ENCODE measurements at places on chromosomes 6 and 20. TPM values are rescaled to one million over a fixed set of nuclear protein-coding genes. Genes with fewer than 3 reads are reported as not detected.

GRCh38 chr6:39007575-39007974 is 41.0 kb upstream of the GLP1R start:
- no peak for DNase-seq
- no peaks in the 10 kb centered on the region for H3K36me3 ChIP-seq
- H3K27ac ChIP-seq = no peak overlapping the region
- H3K4me1 ChIP-seq = no peaks in the 10 kb centered on the region
- no peak overlapping the region for H3K4me3 ChIP-seq

- no peak overlapping the region for H3K4me3 ChIP-seq
- peaks cover 16% of the 10 kb centered on the region for H3K36me3 ChIP-seq
- DNase-seq = peak; percentile 19
- H3K27me3 ChIP-seq = no peaks in the 10 kb centered on the region
Observed at GRCh38 chr6:118509009-118509617, 39.0 kb upstream of the PLN start.

GRCh38 chr6:123214433-123214832 is 218.4 kb downstream of the CLVS2 start:
- no peak overlapping the region for H3K4me3 ChIP-seq
- H3K27ac ChIP-seq = no peak overlapping the region
- no peaks in the 10 kb centered on the region for H3K36me3 ChIP-seq
- no peak for DNase-seq

DNA sequence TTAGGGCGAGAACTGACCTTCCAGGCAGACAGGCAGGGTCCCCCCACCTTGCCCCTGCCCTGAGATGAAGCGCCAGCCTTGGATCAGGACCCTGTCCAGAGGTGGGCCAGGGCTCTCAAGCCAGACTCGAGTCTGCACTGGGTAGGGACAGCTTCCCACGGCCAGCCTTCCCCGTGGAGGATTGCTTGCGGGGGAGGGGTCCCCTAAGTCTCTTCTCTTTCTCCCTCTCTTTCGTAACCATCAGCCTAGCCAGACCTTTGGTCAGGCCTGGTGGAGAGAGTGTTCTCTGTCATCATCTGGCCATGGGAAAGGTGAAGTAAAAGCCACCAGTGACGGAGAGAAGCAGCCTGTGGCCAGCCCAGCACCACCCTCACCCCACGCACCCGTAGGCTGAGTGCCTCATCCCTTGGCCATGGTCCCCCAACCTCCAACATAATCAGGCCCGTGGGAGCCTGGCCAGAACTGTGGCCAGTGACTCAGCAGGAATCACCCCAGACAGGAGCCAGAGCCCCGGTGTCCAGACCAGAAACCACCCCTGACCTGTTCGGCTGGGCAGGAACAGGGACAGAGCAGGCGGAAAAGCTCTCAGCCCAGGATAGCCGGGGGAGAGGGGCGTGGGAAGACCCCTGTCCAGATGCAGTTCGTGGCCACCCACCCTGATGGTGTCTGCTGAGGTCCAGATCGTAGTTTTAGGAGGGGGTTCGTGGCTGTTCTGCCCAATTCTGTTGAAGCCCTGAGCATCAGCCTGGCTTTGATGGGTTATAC is 47.1 kb downstream of the SNAI1 start:
- H3K4me3 ChIP-seq = no peak overlapping the region
- no peaks in the 10 kb centered on the region for H3K27me3 ChIP-seq
- H3K36me3 ChIP-seq = no peaks in the 10 kb centered on the region

DNA sequence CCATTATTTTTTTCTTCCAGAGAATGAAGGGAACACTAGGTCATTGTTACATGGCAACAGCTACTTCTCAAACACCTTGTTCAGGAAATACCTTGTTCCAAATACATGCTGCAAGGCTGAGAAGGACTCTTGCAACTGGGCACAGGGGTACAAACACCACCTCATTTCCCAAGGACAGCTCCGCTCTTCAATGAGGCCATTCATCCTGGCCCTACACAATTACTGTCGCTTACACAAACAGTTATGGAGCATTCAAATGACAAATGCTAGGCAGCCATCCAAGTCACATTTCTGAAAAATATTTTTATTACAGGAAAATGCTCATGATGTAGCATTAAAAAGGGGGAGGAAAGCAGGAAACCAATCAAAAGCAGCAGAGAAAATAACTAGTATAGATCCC is 611.9 kb downstream of the DHX35 start:
- H3K36me3 ChIP-seq = no peaks in the 10 kb centered on the region
- H3K4me1 ChIP-seq = no peaks in the 10 kb centered on the region
- no peak overlapping the region for H3K27ac ChIP-seq
- H3K4me3 ChIP-seq = no peak overlapping the region

DNA sequence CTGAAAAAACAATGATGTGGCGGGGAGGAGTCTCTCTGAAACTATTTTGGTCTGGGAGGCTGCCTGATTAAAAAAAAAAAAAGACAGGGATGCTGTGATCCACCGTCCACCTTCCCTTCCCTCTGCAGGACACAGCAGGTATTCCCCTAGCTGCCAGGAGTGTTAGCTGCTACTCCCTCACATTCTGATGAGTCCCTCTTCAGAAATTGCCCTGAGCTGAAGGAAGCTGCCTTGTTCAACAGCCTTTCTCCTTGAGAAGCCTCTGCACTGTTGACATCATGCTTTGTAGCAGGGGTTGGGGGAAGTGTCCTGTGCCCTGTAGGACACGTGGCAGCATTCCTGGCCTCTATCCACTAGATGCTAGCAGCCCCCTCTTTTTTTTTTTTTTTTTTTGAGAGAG is 71.7 kb upstream of the ZMYND8 start:
- no peaks in the 10 kb centered on the region for H3K4me1 ChIP-seq
- no peak overlapping the region for H3K4me3 ChIP-seq
- no peak overlapping the region for H3K27ac ChIP-seq
- no peaks in the 10 kb centered on the region for H3K27me3 ChIP-seq
- H3K36me3 ChIP-seq = no peaks in the 10 kb centered on the region

DNA sequence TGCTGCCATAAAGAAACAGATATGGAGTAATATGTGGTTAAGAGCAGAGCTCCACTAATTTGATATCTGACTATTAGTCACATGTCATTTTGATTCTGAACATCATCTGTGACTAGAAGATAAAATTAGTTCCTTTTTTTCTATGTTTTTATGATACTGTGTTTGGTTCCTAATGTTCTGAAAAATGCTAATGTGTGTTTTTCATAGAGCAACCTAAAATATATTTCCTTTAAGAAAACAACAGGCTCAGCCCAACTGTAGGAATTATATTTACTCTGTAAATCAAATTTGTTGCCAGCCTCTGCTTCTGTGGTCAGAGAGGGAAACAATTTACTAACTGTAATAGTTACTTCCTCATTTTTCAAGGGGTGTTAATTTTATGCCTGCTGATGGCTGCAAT is 33.3 kb upstream of the TXLNB start:
- no peaks in the 10 kb centered on the region for H3K27me3 ChIP-seq
- H3K4me3 ChIP-seq = no peak overlapping the region
- H3K36me3 ChIP-seq = no peaks in the 10 kb centered on the region
- no peak for DNase-seq

DNA sequence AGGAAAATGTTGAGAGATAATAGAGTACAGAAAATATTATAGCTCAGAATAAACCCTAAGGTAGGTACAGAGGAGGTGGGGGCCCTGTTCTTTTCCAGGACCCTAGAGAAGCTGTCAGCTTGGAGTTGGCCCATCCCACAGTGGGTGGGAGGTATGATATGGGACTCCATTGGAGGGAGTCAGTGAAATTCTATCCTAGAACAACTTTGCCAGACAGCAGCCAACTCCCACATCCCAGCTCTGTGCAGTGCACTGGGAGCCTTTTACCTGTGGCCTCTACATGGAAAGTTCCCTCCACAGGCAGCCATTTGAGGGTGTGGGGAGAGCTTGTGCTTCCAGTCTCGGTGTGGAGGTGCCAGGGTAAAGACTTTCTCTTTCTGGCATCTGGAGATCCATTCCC is 36.8 kb upstream of the CLIC5 start:
- H3K27ac ChIP-seq = no peak overlapping the region
- no peak for DNase-seq
- no peak overlapping the region for H3K4me3 ChIP-seq

- H3K27me3 ChIP-seq = no peaks in the 10 kb centered on the region
- no peak overlapping the region for H3K27ac ChIP-seq
- peaks cover 8% of the 10 kb centered on the region for H3K4me1 ChIP-seq
- no peak overlapping the region for H3K4me3 ChIP-seq
- no peak for DNase-seq
- H3K36me3 ChIP-seq = peaks cover 32% of the 10 kb centered on the region
Observed at GRCh38 chr6:572596-573265, 84.2 kb downstream of the HUS1B start.

GRCh38 chr6:11912420-11912819 is 99.7 kb upstream of the HIVEP1 start:
- no peak overlapping the region for H3K27ac ChIP-seq
- DNase-seq = peak; percentile 23

- no peak overlapping the region for H3K4me3 ChIP-seq
- no peaks in the 10 kb centered on the region for H3K4me1 ChIP-seq
- DNase-seq = no peak
Observed at GRCh38 chr20:63351811-63352591, 9.1 kb downstream of the CHRNA4 start.

DNA sequence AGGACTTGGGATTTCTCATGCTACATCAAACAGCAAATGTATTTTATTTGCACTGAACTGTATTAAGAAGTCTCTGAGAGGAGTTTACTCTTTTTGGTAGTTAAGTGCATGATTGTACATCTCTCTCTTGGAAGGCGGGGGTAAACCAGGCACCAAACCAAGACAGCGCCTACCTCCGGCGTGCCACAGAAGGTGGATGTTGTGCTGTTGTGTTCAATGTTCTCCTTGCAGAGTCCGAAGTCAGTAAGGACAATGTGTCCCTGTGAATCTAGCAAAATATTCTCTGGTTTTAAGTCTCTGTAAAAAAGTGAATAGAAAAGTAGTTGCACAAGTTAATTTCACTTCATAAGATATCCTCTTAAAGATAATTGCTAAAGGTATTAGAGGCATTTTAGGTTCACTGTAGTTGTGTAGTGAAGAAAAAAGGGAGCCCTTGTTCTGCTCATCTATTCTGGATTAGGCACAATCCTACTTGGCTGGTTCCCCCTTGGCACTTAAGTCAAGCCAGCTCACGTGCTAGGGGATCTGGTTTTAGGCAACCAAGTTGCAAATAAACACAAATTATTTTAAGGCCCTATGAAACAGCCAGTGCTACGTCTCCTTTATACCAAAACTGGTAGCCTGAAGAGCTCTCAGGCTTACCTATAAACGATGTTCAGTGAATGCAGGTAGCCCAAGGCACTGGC is 119.7 kb upstream of the SLC2A12 start:
- peak overlapping the region; percentile 100 for H3K4me3 ChIP-seq
- peaks cover 44% of the 10 kb centered on the region for H3K36me3 ChIP-seq
- H3K4me1 ChIP-seq = peaks cover 50% of the 10 kb centered on the region
- no peaks in the 10 kb centered on the region for H3K27me3 ChIP-seq
- H3K27ac ChIP-seq = no peak overlapping the region
- no peak for DNase-seq

DNA sequence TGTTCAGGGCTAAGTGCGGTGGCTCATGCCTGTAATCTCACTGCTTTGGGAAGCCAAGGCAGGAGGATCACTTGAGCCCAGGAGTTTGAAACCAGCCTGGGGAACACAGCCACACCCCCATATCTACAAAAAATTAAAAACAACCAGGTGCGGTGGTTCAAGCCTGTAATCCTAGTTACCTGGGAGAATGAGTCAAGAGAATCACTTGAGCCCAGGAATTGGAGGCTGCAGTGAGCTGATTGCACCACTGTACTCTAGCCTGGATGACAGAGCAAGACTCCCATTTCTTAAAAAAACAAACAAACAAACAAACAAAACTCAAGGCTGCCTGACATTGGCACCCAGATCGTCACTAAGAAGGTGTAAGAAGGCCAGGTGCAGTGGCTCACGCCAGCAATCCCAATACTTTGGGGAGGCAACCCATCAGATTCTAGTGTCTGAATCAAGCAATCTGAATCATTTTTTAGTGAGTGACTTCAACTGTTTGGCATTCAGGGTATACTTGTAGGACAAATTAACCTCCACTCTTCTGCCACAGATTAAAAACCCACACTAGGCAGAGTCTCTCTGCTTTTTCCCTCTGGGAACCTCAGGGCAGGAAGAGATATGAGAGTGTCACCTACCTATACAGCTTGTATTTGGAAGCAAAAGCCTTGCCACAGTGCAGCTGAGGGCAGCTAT is 6.1 kb downstream of the PLAGL2 start:
- H3K4me3 ChIP-seq = no peak overlapping the region
- no peak overlapping the region for H3K27ac ChIP-seq
- H3K4me1 ChIP-seq = peaks cover 42% of the 10 kb centered on the region
- H3K36me3 ChIP-seq = peaks cover 45% of the 10 kb centered on the region

DNA sequence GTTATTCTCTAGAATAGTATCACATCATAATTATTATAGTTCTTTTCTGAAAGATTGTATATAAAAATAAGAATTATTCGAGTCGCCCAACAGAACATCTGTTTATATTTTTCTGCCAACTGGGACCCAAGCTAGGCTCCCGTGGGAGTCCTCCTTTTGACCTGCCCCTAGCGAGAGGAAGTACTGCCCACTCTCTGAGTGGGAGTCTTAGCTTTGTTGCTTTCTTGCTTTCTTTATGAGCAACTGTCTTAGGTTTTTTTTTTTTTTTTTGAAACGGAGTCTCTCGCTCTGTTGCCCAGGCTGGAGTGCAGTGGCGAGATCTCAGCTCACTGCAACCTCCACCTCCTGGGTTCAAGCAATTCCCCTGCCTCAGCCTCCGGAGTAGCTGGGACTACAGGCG is 202.0 kb upstream of the ZNF184 start:
- peaks cover 10% of the 10 kb centered on the region for H3K4me1 ChIP-seq
- no peaks in the 10 kb centered on the region for H3K36me3 ChIP-seq
- H3K27ac ChIP-seq = no peak overlapping the region
- H3K4me3 ChIP-seq = no peak overlapping the region
- DNase-seq = no peak

- no peak for DNase-seq
- peaks cover 1% of the 10 kb centered on the region for H3K27me3 ChIP-seq
- no peak overlapping the region for H3K4me3 ChIP-seq
- H3K4me1 ChIP-seq = no peaks in the 10 kb centered on the region
- H3K36me3 ChIP-seq = no peaks in the 10 kb centered on the region
- H3K27ac ChIP-seq = no peak overlapping the region
Observed at GRCh38 chr20:60652615-60653014, 599.4 kb upstream of the CDH4 start.

DNA sequence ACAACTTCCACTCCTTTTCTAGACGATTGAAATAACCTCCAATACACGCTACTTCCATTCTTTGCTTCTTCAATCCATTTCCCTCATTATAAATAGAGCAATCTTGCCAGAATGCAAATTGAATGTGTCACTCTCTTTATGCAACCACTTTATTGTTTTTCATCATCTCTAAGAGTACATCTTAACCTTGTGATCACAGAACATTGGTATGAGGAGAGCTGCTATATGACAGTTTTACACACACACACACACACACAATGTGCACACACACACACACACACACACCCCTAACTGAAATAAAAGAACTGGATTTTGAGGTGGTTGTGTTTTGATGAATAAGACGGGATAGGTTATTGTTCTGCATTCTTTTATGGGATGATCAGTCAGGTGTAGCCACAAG is 187.0 kb downstream of the HDGFL1 start:
- no peak for DNase-seq
- H3K27me3 ChIP-seq = no peaks in the 10 kb centered on the region
- H3K4me3 ChIP-seq = no peak overlapping the region
- no peak overlapping the region for H3K27ac ChIP-seq

- peaks cover 38% of the 10 kb centered on the region for H3K27me3 ChIP-seq
- H3K27ac ChIP-seq = no peak overlapping the region
- peak; percentile 71 for DNase-seq
- peaks cover 21% of the 10 kb centered on the region for H3K4me1 ChIP-seq
Observed at GRCh38 chr20:46307139-46307998, 929 bp downstream of the CDH22 start.

Gene DOK5
- not detected for polyA plus RNA-seq

Gene CRISP2
- not detected for polyA plus RNA-seq

Gene RBM39
- polyA plus RNA-seq = 112 TPM

Gene MYT1
- polyA plus RNA-seq = not detected

Data from CD4-positive, CD25-positive, alpha-beta regulatory T cell (primary cell).